ENCODE measurements at places on chromosomes 7 and 10.

DNA sequence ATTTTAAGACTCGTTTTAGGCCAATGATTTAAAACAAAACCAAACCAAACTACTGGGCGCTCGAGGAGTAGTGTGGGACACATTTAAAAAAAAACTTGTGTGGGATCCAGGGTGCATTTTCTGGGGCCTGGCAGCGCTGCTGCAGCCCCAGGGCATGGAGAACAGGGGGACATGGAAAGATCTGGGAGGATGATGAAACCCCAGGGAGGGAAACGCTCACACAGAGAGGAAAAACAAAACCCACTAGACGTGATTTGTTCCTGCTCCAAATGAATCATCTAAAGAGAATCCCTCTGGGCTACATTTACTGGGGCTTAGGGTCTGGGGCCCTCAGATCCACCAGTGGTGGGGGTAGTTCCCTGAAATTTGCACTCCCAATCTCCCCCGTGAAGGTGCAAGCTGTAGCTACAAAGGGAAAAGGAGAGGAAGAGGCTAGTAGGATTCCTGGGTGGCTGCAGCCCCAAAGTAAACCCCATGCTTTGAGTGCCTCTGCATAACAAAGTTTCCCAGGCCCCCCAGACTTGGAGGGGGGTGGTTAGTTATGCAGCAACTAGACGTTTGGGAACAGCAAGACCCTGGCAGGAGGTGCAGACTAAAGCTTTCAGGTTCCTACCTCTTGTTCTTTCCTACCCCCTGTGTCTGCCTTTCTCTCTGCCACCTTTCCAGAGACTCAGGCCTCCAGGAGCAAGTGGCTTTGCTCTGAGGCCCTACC is 14.5 kb upstream of the HOXA13 start:
- no peak for DNase-seq

- no peak for DNase-seq
Measured at GRCh38 chr10:37146443-37146842, 21.0 kb downstream of the ANKRD30A start.

DNA sequence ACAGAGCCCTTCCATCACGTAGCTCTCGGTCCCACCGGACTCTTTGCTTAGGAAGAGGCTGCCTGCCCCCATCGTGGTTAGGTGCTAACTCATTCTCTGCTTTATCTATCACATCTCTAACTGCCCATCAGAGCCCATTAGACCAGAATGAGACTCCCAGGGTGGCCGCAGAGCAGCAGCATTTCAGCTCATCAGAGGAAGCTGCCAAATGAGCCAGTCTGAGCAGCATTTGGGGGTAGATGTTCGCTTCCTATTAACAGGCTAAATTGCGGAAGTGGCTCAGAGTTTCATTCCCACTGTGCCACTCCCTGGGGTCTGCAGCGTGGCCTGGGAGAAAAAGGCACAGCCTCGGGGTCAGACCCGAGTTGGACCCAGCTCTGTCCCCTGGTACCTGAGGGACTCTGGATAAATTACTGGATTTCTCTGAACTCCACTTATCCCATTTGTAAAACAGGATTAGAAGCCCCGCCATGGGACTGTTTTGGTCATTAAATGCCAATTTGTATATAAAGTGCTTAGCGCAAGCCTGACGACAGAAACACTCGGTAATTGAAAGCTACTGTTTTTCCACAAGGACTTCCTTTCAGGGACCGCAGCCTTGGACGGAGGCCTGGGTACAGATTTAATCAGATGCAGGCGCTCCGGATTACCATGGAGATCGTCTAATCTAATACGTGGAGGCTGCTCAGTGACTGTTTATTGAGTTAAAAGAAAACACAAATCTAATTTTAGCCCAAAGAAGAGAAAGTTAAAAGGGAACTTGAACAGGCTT is 73.8 kb upstream of the PRLHR start:
- peak; percentile 49 for DNase-seq

GRCh38 chr7:21330462-21331178 is 97.3 kb upstream of the SP4 start:
- DNase-seq: no peak

- no peak for DNase-seq
Measured at GRCh38 chr7:55548295-55548731, 24.0 kb downstream of the VOPP1 start.

DNA sequence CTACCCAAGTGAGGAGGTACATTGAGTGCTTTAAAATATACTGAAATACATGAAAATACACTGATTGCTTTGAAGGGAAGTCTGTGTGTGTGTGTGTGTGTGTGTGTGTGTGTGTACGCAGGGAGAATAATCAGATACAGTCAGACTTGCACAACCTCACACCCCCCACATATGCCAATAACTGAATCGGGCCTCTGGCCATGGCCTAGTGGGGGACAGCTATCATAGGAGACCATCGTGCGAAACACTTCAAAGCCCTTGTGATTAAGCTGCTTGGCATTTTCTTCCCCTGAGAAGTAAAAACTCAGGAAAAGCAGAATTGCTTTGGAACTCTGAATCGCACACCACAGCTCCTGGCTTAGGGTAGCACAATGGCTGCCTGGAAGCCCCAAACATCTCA is 135.1 kb downstream of the C10orf105 start:
- DNase-seq: no peak

DNA sequence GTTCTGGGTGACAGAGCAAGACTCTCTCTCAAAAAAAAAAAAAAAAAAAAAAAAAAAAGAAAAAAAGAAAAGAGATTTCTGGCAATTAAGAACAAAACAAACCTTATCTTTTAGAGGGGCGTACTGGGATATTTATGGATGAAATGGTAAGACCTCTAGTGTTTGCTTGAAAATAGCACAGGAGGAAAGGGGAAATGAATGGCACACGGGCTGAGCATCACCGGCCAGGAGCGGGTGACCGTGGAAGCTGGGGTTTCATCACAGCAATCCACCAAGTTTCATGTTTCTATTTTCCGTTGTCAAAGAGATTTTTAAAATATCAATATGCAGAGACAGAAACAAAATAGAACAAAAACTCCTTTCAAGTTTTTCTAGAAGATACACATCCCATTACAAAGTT is 105.6 kb downstream of the SVIL start:
- DNase-seq: no peak

GRCh38 chr10:753530-753929 is 64.1 kb upstream of the DIP2C start:
- peak; percentile 9 for DNase-seq

DNA sequence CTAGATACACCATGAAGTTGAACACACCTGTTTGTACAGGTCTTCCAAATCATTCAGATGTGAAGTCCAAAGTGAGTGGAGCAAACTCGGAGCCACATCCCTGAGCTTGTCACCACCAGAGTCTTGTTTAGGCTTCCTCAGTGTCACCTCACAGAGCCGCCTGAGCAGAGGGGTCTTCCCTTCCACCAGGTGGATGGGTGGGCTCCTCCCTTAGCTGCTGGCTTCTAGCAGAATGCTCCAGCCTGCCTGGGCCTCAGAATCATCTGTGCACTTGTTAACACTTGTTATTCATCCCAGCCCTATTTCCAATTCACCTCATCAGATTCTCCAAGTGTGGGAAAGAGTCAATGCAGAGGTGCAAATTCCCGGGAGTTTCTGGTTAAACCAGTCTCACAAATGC is 32.5 kb downstream of the C10orf71 start:
- no peak for DNase-seq
